ENCODE measurements at places on chromosomes 2 and 18.

- no peak for DNase-seq
Observed at GRCh38 chr2:30144260-30144659, 2.5 kb upstream of the YPEL5 start.

GRCh38 chr2:233210843-233211547 is 40.5 kb upstream of the ATG16L1 start:
- peak; percentile 65 for DNase-seq

GRCh38 chr18:1308686-1309085 is 404.0 kb downstream of the ADCYAP1 start:
- no peak for DNase-seq

DNA sequence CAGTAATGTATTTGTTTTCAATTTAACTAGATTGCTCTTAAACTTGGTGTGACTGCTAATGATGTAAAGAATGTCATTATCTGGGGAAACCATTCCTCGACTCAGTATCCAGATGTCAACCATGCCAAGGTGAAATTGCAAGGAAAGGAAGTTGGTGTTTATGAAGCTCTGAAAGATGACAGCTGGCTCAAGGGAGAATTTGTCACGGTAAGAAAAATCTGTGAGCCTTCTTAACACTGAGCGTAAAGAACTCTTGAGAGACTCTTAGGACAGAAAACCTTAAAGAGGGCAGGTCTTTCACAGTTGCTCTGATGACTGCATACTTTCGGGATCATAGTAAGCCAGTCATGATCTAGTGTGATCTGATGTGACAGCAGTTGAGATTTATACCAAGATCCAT is 15.9 kb downstream of the MDH1 start:
- DNase-seq, result no peak

- DNase-seq, result no peak
Observed at GRCh38 chr2:152661076-152661475, 56.2 kb downstream of the PRPF40A start.

DNA sequence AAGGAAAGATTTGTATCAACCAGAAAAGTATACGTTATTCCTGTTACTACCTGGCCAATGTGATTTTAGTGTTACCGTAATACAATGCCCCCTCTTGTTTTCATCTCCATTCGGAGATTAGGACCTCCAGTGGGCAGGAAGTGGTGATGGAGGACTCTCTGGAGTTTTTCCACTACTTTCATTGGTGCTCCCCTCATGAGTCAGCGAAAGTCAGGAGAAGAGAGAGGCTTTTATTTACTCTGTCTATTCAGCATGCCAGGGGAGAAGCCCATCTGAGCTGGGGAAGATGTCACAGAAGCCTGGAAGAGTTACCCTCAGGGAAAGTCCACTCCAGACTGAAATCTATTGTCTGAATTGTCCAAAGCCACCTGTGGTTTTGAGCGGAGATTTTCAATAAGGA is 88.2 kb upstream of the THUMPD2 start:
- DNase-seq, result no peak

- no peak for DNase-seq
Observed at GRCh38 chr2:201984800-201985525, 48.7 kb upstream of the FZD7 start.

- no peak for DNase-seq
Observed at GRCh38 chr2:101844055-101844635, 146.6 kb downstream of the MAP4K4 start.

GRCh38 chr2:139721411-139721995 is 941.3 kb upstream of the NXPH2 start:
- peak; percentile 6 for DNase-seq

DNA sequence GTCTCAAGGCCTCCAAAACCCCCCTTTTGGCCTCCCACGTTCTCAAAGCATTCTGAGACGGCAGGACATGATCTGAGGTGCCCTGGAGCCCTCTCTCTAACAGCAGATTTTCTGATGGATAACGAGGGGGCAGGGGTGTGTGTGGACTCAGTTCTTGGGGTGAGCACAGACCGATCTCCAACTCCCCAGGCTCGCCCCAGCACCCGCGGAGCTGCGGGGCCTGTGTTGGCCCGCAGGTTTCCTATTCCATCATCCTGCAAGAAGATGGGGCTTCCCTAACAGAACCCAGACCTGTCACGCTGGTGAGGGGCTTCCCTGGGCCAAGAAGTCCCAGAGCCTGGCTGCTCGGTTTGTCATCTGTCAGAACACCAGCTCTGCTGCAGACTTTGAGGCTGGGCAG is 196.1 kb downstream of the ANAPC1 start:
- DNase-seq, result no peak

DNA sequence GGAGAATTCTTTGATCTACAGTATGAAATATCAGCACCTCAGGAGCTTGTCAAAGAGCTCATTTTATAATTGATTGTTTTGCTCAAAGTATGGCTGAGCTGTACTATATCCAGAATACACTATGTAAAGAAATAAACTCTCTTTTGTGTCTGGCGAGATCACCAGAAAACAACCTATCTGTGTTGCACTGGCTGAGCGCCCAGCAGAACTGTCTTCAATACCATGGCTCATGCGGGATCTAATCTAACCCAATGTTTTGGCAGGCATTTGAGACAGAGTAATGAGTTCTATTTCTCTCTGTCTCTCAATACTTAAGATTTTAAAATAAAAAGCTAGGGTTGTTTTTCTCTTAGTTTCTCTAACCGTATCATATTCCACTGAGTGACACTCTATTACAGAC is 192.4 kb downstream of the L3MBTL4 start:
- DNase-seq, result no peak
